ENCODE measurements at places on chromosomes 1 and 21. TPM values are rescaled to one million over a fixed set of nuclear protein-coding genes. Genes with fewer than 3 reads are reported as not detected.

The VPS45 gene
- 51.3 TPM for total RNA-seq

The CCDC27 gene
- total RNA-seq = not detected

The ZFP69B gene
- total RNA-seq = 9.0 TPM

The SAMD11 gene
- 313 TPM for total RNA-seq

DNA sequence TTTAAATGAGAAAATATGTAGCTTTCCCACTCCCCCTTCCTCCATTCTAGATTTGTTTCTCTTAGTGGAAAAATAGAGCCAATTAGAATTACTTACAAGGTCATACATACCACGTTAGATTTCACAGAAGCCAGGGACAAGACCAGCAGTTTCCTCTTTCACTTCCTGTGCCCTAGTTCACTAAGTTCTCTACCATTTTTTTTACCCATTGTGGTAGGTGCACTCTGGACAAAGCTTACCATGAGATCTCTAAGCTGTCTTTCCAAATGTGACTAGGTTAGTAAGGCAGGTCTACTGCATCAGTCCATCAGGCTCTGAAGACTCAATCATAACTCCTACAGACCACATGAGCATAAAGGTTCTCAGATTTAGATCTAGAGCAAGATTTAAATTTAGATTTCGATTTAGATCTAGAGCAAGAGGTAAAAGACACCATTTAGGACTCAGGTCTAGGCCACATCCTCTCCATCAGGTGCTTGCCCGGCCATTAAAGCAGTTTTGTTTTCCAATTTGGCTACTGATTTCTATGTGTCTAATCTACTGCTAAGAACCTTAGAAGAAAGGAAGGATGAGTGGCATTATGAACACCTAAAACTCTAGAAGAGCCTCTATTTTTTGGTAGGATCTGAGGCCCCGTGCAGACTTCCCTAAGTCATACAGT, 235.3 kb downstream of the FAF1 start:
- no peaks in the 10 kb centered on the region for H3K4me1 ChIP-seq
- peaks cover 10% of the 10 kb centered on the region for H3K36me3 ChIP-seq
- DNase-seq = no peak
- H3K27ac ChIP-seq = no peak overlapping the region
- no peak overlapping the region for H3K4me3 ChIP-seq
- H3K27me3 ChIP-seq = no peaks in the 10 kb centered on the region

DNA sequence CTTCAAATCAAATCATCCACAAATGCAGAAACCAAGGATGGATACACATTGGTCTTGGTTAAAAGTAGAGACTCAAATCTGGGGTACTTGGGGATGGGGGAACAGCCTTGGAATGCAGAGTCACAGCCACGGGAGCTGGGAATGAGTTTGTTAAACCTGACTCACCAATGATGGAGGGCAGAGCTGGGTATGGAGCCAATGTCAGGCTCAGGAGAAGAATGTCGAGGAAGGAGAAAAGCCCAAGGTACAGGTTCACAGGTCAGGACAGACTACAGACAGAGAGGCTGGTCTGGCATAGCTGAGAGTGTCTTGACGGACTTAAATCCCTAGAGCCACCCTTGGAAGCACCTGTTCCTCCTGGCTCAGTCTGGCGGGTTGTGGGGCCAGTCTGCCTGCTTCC, 237.6 kb downstream of the NTNG1 start:
- no peak overlapping the region for H3K4me3 ChIP-seq
- no peak for DNase-seq
- H3K27me3 ChIP-seq = peaks cover 4% of the 10 kb centered on the region
- H3K36me3 ChIP-seq = no peaks in the 10 kb centered on the region
- H3K4me1 ChIP-seq = peaks cover 12% of the 10 kb centered on the region

DNA sequence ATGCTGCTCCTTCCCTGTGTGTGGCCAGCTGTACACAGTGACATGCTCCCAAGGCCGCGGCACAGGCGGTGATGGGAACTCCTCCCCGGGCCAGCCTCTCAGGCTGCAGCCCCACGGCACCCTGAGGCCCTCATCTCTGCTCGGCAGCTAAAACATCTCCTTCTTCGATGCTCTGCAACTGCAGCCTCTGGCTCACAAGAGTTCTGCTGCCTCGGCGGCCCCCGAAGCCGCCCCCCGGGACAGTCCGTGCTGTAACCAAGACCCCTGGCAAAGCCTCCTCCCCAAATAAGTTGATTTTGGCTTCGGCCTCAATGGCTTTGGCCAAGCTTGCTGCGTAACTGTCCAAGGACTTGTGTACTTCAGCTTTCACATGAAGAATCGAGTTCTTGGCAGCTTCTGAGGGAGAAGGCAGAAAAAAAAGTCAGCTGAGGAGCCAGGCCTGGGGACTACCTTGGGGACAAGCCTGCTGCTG, 51.3 kb downstream of the GPR161 start:
- H3K27me3 ChIP-seq = no peaks in the 10 kb centered on the region
- no peak overlapping the region for H3K27ac ChIP-seq
- DNase-seq = no peak
- no peaks in the 10 kb centered on the region for H3K4me1 ChIP-seq

GRCh38 chr1:186680245-186681061, at the start of gene PTGS2:
Gene PTGS2 (minus strand): TSS chr1:186680423. CDS start chr1:186680290, 133 bp downstream.
- peaks cover 23% of the 10 kb centered on the region for H3K4me1 ChIP-seq
- H3K27me3 ChIP-seq = no peaks in the 10 kb centered on the region
- peak; percentile 78 for DNase-seq
- peak within 1 kb of the TSS; percentile 97 for H3K27ac ChIP-seq
- H3K4me3 ChIP-seq = peak within 1 kb of the TSS; percentile 93
